Activated T-cell treated with anti-CD3 and anti-CD28 coated beads, Interleukin-2, amount 50 U/mL, for 4 hours (primary cell): ENCODE measurements at places on chromosomes 2 and 18.

DNA sequence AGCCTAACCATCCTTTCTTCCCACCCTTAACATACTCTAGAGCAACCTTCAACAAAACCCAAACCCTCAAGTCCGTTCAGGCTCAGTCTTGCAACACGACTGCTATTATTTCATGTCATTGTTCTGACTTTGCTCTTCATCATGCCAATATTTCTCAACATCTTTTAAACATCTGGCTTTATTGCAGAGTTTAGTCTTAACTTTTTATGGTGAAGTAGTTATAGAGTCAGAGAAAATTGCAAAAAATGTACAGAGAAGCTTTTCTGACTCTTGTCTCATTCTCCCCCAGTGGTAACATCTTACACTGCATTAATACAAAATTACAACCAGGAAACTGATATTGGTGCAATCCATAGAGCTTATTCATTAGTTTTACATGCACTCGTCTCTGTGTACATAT is 3.9 kb downstream of the MARCO start:
- DNase-seq: no peak

- DNase-seq: no peak
These were observed 29.1 kb downstream of the MTCL1 start for GRCh38 chr18:8734496-8734895.

- DNase-seq: no peak
These were observed 2.0 kb downstream of the IDH1 start for GRCh38 chr2:208252716-208253492.

DNA sequence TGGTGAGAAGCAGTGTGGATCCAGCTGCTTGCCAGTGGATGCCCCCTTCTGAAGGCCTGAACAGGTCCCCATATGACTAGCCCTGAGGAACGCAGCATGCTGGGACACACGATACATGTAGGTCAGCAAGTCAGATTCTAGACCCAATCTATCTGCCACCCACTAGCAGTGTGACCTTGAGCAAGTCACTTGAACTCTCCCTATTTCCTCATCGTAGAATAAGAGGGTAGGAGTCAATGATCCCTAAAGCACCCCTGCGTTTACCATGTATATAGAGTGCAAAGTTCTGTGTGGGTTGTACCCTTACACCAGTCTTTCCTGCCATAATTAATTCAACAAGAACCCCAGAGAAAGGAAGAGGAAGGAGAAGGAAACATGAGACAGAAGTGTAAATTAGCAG is 123.7 kb downstream of the GALNT14 start:
- no peak for DNase-seq

DNA sequence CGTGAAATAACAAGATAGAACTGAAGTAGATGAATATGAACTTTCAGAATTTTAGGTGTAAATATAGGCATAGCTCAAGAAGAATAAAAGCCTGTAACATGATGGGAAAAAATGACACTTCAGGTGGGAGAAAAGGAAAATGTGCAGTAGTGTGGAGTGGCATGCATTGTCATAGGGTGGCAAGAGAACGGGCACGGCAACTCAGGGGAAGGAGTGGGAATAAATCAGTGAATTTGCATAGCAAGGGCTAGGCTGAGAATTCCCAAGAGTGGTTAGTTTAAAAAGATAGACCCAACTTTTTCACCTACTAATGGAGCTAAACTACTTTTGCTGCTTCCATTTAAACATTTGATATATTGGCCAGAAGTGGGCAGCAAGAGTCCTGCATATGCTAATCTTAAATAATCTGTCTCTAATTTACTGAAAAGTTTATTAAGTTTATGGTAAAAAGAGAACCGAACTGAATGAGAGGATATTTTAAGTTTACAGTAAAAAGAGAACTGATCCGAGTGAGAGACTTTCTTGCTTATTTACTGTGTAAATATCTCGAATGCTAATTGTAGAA is 228.1 kb downstream of the CTNNA2 start:
- DNase-seq: no peak

DNA sequence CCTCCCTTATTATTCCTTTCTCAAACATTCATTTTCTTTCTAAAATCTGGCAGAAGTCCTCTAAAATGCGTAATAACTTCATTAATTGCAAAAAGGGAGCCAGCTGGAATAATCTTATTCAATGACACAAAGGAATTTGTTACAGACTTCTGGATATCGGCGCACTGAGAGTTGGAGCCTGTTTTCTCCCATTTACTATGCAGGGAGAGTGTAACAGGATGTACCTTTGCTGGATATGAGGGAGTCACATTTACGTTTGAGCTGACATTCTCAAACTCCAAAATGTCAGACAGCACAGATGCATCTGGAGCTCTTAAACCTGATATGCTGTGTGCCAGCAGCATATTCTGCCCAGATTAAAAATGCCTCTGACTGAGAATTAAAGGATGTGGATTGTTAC is 275.3 kb downstream of the TMX3 start:
- DNase-seq: no peak

DNA sequence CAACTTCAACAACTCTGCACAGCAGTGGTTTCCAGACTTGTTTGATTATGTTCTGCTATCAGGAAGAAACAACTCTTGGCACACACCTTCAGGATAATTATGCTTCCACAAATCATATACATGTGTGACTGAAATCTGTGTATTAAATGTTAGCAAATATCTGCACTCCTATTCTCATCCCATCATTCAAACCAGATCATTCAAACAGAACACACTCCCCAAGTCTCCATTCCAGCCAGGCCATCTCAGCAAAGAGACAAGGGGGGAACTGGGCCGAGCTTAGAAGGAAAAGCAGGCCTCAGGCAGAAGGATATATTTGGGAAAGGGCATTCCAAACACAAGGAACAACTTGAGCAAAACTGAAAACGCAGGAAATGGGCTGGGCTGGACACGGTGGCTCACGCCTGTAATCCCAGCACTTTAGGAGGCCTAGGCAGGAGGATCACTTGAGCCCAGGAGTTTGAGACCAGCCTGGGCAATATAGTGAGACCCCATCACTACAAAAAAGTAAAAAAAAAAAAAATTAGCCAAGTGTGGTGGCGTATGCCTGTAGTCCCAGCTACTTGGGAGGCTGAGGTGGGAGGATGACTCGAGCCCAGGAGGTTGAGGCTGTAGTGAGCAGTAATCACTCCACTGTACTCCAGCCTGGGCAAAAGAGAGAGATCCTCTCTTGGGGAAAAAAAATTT is 62.7 kb downstream of the ZFP36L2 start:
- no peak for DNase-seq

GRCh38 chr2:136154384-136154783 is 36.4 kb upstream of the CXCR4 start:
- DNase-seq: no peak

- no peak for DNase-seq
These were observed 106.4 kb upstream of the CELF4 start for GRCh38 chr18:37672001-37672400.

DNA sequence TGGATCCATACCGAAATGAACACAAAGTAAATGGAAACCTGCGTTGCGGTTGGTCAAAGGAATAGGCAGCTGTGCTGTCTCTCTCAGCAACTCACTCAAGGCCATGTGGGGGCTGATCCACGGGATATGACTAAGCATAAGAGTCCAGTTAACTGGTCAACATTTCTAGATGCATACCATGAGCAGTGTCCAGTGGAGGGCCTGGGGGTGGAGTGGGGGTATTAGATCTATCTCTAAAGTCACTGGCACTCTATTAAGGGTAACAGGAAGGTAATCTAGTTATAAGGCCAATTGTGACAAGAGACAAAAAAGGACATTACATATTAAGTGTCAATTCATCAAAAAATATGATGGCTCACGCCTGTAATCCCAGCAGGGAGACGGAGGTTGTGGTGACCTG is 136.8 kb downstream of the TTC32 start:
- no peak for DNase-seq

DNA sequence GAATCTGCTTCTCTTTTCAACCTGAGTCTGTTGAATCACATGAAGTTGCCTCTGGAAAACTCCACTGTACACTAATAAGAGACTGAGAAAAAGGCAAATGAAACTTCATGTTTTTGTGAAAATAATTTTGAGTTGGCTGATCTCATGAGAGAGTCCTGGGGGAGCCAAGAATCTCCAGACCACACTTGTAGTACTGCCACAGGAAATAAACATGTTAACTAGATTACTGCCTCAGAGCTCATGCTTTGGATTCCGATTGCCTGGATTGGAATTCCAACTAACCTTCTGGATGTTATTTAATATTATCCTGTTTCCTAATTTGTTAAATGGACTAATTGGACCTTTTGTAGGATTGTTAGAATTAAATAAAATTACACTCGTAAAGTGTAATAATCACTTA is 25.2 kb downstream of the NUP35 start:
- DNase-seq: no peak

- no peak for DNase-seq
These were observed 23.7 kb upstream of the SPTBN1 start for GRCh38 chr2:54432251-54433015.

GRCh38 chr18:79401494-79402208 is 5.9 kb downstream of the NFATC1 start:
- no peak for DNase-seq

DNA sequence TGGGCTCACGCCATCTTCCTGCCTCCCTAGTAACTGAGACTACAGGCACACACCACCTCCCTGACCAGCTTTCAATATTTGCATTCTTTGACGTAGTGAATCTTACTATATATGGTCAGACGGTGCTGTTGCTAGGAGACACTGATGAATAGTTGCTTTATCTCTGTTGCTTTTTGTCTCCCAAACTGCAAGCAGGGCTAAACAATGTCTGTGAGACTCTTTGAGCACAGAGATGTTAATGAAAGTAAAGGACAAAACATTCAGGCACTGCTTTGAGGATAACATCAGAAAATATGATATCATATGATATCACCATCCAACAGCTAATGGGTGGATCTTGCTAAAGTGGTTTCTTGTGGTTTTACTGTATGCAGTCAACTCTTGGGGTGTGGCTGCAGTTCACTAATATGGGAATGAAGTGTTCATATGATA is 43.0 kb downstream of the EMILIN2 start:
- DNase-seq: no peak

- no peak for DNase-seq
These were observed 740.3 kb downstream of the SATB2 start for GRCh38 chr2:198717451-198717850.

DNA sequence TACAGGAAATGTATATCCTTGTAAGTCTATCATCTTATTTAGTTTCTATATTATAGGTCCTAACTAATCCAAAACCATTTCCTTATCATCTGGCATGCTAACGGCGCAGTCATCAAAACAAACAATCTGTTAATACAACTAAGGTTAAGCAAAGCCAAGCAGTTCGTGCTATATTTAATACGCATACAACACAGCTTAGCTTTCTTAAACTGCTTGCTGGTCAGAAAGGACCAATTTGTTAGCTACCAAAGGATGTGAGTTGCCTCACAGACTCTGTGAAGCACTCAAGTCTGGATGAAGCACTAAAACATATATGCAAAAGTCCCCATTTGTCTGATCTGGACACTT is 67.0 kb downstream of the ZEB2 start:
- DNase-seq: no peak

- DNase-seq: no peak
These were observed 110.2 kb upstream of the GPC1 start for GRCh38 chr2:240325016-240326007.
